Epithelial cell of esophagus (primary cell): ENCODE measurements at places on chromosomes 1 and 21.

GRCh38 chr1:237749122-237749521 lies 141.6 kb downstream of the ZP4 start:
- no peak for DNase-seq

GRCh38 chr1:224252479-224252878 lies 69.4 kb downstream of the DEGS1 start:
- no peak for DNase-seq

- DNase-seq = peak; percentile 77
These were observed 37.5 kb downstream of the CTNNBIP1 start for GRCh38 chr1:9872430-9873165.

- peak; percentile 52 for DNase-seq
These were observed 5.6 kb upstream of the ADAMTSL4 start for GRCh38 chr1:150543500-150544143.

DNA sequence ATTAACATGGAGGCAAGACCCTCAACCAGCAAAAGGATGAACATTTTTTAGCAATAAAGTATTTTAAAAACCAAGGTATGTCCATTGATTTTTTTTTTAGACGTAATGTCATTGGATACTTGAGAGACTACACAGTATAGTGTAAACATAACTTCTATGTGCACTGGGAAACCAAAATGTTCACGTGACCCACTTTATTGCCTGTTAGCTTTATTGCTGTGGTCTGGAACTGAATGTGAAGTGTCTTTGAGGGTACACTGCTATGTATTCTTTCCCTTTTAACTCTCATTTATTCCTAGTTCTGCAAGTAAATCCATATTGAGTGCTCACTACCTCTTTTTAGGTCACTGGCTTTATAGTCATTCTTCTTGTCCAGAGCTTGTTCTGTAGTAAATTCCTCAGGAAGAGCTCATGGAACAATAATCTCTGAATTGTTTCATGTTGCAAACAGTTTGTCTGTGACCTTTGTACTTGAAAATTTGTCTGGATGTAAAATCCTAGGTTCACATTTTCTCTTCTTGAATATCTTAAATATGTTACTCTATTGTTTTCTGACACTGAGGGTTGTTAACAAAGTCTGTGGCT lies 20.6 kb downstream of the ABCD3 start:
- DNase-seq = no peak

- DNase-seq = peak; percentile 70
These were observed 702.3 kb downstream of the BRINP3 start for GRCh38 chr1:189775343-189775742.

- peak; percentile 74 for DNase-seq
These were observed 33.6 kb upstream of the CD34 start for GRCh38 chr1:207944571-207944970.
